ENCODE measurements at places on chromosomes 12 and 14. TPM values are rescaled to one million over a fixed set of nuclear protein-coding genes. Genes with fewer than 3 reads are reported as not detected.

The TCL1B gene
- polyA plus RNA-seq: not detected

The OR6C6 gene
- polyA plus RNA-seq: not detected

The IAPP gene
- not detected for polyA plus RNA-seq

The DEPDC4 gene
- polyA plus RNA-seq: 1.1 TPM

GRCh38 chr14:95047754-95048153 is 109.6 kb downstream of the DICER1 start:
- no peak for DNase-seq
